Neural crest cell (in vitro differentiated cells): ENCODE measurements at places on chromosomes 11 and 22.

- DNase-seq, result no peak
These were observed 6.0 kb upstream of the SLC7A4 start for GRCh38 chr22:21038405-21038804.

DNA sequence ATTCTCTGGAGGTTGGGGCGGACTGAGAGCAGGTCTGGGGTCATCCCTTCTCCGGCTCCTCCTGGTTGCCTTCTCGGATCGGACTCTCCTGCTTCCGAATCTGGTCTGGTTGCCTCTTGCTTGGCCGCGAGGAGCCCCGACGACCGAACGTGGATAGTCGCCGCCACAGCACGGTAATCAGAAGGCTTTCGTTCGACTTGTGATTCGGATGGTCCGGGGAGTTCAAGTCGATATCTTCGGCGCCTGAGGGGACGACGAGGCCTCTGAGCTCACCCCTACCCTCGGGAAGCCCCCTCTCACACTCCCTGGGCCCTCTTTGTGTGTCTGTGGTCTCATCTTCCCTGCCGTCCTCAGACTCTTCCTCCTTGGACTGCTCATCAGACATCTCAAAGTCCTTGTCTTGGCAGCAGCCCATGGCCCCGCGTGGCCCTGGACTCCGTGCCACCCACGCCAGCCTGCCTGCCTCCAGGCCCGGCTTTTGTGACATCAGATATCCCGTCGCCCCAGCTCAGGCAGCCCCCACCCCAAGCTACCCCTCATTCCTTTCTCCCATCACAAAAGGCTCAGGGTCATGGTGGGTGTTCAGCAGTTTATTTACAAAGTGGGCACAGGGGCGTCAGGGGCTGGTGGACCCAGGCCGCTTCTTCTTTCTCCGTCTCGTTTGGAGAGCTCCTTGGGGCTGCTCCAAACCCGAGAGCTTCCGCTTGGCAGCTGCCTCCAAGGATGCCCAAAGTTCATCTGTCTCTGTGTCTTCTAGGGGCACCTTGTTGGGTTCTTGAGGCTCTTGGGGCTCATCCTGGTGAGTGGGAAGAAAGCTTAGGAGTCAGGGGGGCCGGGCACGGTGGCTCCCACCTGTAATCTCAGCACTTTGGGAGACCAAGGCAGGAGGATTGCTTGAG, at the start of gene TEX54:
Gene TEX54, minus strand, starts transcription at position 506 of the 899 bp plus-strand sequence.
- DNase-seq, result no peak

DNA sequence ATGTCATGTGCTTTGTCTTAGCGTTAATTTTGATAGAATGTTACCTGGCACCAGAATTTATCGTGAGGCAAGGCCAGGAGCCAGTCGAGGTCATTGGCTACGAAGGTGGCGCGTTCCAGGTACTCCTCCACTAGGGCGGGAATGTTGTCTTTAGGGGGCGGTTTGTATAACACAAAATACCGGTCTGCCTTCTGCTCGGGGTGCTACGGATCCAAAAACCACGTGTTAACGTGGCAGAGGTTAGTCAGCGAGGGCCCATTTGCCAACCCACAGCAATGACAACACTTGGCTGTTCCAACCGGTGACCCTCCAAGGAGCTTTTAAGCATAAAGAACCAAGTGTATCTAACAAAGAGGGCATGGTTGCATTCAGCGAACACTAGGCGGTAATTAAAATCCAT, 12.5 kb downstream of the ASCC2 start:
- no peak for DNase-seq

GRCh38 chr22:49506010-49506400, 321.7 kb downstream of the BRD1 start:
- no peak for DNase-seq

DNA sequence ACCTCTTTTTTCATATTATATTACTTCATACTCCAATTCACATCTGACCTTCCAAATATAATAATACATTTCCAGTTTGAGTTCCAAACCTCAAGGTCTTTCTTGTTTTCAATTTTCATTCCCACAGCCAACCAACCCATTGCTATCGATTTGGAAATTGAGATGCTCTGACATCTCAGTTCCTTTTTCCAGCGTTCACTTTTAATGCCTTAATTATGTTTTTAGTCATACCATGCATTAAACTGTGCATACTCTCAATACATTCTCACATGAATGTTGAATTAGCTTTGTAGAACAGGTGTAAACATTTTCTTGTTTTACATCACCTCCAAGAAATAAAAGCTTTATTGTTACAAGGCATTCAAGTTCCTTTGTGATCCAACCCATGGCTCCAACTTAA, 294.2 kb upstream of the ANO3 start:
- DNase-seq, result no peak
